ENCODE measurements at places on chromosomes 12 and 14. TPM values are rescaled to one million over a fixed set of nuclear protein-coding genes. Genes with fewer than 3 reads are reported as not detected.

Gene SMIM41
- not detected for total RNA-seq

Gene ETFBKMT
- total RNA-seq, result 4.1 TPM

Gene TAS2R13
- 7.2 TPM for total RNA-seq

DNA sequence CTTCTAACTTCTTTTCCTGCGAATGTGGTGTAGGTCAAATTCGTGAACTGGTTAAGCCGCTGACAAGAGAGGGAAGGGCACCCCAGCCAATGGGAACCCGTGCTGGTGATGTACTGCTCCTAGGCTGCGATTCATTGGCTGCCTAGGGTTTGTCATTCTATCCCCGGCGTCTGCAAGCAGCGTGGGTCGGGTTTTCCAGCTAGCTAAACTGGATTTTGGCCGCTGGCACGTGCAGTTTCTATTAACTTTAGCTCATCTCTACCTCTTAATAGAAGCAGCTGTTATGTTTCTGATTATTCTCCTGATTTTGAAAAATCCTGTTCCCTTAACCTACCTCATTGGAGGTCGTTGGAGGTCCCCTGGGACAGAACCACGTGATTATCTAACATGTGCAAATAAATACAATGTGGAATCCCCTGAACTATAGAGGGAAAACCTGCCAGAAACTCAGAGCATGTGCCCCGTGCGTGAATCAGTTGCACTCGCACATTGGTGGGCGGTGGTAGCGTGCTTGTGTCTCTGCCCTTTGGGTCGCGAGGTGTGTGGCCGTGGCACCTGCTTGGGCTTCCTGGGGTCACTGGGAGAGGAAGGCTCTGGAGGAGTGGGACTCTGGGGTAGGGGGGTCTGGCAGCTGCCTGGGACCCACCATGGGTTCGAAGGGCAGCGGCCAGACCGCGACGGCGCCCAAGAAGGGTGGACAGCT lies 876 bp upstream of the PPM1A start:
- peak; percentile 94 for DNase-seq

DNA sequence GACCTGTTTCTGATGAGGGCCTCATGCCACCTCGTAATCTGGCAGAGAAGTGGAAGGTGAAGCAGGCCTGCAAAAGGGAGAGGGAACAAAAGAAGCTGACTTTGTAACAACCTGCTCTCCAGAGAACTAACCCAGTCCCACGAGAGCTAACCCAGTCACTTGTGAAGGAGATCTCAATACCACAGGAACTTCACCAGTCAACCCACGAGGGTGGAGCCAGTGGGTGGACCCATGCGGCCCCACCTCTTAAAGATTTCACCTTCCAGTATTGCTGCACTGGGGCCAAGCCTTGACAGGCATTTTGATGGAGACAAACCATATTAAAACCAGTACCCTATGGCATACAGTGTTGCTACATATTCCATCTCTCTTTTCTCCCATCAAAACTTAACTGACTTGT lies 55.1 kb downstream of the SERPINA10 start:
- DNase-seq, result no peak

- no peak for DNase-seq
Observed at GRCh38 chr12:47753021-47754001, 5.4 kb downstream of the RAPGEF3 start.

DNA sequence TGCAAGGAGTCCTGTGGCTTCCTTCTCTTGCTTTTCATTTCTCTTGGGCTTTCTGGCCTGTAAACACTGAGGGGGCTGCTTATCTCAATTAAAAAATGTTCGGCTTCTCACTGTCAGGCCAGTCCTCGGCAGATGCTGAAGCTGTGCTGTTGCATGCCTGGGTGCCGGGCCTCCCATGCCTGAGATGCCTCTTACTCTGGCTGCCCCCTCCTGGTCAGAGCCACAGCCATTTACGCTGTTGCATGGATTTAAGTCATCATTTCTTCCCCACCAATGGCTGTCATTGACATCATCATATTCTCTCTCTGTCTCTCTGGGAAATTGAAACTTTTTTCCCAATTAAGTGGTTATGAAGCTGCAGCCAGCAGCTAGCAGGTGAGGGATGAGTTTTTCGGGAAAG lies 53.7 kb downstream of the FOXN4 start:
- no peak for DNase-seq

DNA sequence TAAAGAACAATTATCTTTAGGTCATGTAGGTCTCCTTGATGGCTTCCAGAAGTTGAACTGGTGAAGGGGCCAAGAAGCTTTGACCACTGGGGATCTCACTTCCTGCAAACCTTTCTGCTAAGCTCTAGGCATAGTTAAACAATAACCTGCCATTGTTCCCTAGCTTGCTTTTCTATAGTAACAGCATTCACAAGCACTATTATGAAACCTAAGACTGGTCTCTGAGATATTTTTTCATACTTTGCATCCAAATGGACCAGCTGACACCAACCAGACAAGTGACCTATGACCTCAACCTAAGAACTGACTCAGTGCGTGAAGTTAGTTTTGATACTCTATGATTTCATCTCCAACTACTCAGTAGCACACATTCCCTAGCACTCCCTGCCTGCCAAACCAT lies 129.1 kb downstream of the PTPRB start:
- DNase-seq, result no peak
